ENCODE measurements at places on chromosomes 2 and 18.

GRCh38 chr2:42566025-42566424 lies 2.4 kb upstream of the MTA3 start:
- no peak for DNase-seq

GRCh38 chr2:74821177-74822126 lies 12.5 kb upstream of the HK2 start:
- no peak for DNase-seq

DNA sequence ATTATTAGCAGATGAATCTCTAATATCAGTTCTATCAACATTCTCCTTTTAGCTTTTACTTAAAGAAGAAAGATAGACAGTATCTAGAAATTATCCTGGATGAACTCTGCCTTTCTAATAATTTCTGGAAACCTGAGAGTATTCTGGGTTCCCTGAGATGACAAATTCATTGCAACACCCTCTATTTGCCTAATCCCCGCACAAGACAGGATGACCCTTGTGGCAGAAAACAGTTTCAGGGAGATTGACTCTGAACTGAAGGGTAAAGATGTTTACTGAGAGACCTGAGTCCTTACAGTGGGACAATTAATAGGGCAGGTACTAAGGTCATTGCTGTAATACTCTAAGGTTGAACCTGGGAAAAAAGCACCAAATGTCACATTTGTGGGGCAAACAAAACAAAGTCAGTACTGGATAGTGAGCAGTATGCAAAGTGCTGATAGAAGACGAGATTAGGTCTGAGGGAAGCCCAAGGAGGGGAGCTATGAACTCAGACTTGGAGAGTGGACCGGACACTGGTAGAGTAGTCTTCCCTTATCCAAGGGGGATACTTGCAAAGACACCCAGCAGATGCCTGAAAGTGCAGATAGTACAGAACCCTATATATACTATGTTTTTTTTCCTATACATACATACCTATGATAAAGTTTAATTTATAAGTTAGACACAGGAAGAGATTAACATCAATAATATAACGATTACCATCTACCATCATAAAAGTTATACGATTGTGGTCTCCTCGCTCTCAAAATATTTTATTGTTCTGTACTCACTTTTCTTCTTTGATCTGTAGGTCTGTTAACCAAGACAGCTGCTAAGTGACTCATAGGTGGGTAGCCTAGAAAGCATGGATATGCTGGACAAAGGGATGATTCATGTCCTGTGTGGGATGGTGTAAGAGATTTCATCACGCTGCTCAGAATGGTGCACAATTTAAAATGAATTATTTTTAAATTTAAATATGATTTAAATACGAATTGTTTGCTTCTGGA lies 148.3 kb upstream of the KLHL14 start:
- DNase-seq, result no peak

GRCh38 chr2:241976296-241976695 lies 106.8 kb downstream of the RTP5 start:
- no peak for DNase-seq

GRCh38 chr2:149463328-149464002 lies 124.1 kb downstream of the MMADHC start:
- no peak for DNase-seq

DNA sequence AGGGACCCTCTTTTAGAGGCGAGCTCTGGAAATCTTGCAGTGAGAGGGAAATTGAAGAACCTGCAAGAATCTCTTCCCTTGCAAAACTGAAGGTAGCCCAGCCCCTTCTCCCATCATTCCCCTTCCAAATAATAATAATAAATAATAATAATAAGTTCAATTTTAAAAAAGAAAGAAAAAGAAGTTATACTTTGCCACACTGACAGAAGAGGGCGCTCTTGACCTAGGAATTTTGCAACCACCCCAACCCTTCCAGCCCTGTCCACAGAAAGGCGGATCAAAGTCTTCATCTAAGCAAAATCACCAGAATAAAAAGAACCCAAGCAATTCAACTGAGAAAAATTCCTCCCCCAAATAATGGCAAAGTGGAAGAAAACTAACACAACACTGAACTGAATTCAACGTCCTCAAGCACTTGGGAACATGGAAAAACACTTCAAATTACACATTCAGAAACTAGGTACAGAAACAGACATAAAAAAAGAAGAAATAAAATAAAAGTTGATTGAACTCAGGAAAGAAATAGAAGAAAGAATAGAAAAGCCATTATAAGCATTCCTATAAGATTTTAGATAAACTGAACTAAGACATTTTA lies 98.9 kb upstream of the GLS start:
- DNase-seq, result peak; percentile 34

GRCh38 chr2:58497168-58497567 lies 256.0 kb upstream of the FANCL start:
- no peak for DNase-seq

DNA sequence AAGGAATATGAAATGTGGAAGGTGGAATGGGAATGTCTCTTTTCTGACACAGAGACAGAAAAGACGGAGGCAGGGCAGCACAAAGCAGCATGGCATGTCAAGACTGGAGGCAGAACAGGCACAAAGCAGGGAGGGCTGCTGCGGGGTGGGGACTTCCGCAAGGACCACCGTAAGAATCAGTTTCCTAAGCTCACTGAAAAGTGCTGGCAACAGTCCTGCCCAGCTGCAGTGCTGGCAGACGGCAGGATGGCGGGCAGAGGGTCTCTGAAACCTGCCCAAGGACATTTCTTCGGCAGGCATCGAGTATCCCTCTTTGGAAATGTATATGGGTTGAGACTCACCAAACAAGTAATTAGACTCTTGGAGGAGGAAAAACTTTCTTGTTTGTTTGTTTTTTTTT lies 54.9 kb downstream of the FAM178B start:
- no peak for DNase-seq

- DNase-seq, result no peak
Measured at GRCh38 chr2:136005462-136006196, 20.2 kb upstream of the DARS1 start.

- DNase-seq, result no peak
Measured at GRCh38 chr2:43000242-43001054, 208.1 kb upstream of the HAAO start.

- DNase-seq, result no peak
Measured at GRCh38 chr2:43391201-43391877, 164.9 kb upstream of the ZFP36L2 start.

DNA sequence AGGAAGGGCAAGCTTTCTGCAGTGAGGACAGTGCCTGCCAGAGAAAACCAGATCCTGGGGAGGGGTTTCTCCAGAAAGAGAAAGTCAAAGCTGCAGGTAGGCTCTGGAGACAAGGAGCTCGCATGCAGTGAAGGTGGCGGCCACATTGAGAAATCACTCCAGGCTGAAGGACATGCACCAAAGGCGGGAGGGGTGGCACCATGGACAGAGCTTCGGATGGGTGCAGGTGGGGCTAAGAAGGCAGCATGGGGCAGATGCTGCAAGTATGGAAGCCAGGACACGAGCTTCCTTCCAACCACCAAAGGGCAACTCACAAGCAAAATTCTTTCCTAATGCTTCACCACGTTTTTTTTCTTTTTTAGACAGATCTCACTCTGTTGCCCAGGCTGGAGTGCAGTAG lies 104.4 kb upstream of the SLC35G4 start:
- DNase-seq, result no peak

- DNase-seq, result no peak
Measured at GRCh38 chr2:39732482-39732881, 46.6 kb downstream of the THUMPD2 start.

DNA sequence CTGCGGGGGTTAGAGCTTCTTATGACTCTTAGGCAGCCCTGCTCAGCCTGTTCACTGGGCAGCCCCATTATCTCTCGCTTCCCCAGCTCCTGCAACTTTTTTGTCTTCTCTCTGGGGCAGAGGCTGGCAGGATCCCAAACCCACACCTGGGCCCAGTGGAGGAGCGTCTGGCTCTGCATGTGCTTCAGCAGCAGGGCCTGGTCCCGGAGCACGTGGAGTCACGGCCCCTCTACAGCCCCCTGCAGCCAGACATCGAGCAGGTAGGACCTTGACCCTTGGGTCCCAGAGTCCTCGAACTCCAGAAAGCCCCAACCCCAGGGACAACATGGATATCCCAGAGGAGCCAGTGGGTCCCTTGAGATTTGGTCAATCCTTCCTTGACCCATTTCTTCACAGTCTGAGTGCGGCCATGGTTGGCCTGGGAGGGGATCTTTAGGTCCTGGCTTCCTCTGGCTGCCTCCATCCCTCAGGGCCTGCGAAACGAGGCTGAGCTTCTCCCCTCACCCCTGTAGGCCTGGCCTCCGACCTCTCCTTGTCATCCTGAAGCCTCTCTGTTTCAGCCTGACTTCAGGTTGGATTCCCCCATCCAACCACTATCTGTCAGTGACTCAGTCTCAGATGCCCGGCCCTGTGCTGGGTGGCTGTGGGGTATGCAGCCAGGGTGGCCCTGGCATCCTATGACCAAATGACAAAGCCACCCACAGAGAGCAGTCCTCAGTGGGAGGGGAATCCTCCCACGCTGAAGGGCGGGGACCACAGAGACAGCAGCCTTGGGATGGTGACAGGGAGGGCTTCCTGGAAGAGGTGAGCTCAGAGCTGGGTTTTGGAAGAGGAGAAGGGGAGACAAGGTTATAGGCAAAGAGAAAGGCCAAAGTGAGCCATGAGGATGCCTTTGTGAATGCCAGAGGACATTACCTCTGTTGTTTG lies 214.2 kb downstream of the DYSF start:
- DNase-seq, result no peak

GRCh38 chr2:157443090-157443489 lies 799 bp downstream of the CYTIP start:
- no peak for DNase-seq
